ENCODE measurements at places on chromosomes 2 and 18.

GRCh38 chr2:210562502-210563080 is 6.2 kb downstream of the CPS1 start:
- no peak for DNase-seq

- DNase-seq, result no peak
Measured at GRCh38 chr18:30991397-30991796, 51.1 kb downstream of the DSC3 start.

- DNase-seq, result no peak
Measured at GRCh38 chr2:218368150-218368528, 11.5 kb downstream of the CATIP start.

GRCh38 chr18:12251311-12251710 is 2.9 kb upstream of the CIDEA start:
- no peak for DNase-seq

GRCh38 chr2:181563101-181563692 is 93.7 kb downstream of the CERKL start:
- no peak for DNase-seq

DNA sequence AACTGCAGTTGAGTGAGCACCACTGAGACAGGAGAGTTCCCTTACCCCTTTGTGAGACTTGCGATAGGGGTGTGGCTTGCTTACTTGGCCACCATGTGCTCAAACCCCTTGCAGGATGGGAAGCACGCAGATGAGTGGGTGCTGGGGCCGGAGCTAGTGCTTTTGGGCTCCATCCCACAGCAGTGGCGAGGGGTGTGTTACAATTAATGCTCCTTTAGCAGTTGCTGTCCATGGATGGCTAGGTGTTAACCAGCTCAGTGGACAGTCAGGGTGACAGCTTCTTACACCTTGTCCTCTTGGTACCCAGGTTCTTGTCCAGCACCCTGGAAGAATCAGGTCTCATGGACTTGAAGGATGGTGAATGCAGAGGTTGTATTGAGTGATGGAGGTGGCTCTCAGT is 103.9 kb downstream of the SH3RF3 start:
- no peak for DNase-seq

DNA sequence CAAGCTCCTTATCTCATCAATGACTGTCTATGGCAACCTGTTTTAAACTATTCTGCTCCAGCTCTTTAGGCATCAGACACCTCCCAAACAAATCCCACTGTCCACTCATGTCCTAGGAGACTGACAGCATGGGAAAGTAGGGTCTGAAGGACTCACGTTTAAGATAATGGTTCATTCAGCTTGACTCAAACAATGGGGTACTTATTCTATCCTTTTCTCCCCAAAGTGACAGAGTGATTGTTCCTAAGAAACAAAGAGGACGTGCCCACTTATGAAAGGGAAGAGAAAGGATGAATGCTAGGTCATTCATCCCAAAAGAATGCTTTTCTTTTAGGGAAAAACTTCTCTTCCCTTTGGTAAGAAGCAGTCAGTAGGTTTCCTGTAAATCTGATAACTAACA is 41.9 kb downstream of the ALK start:
- DNase-seq, result no peak

GRCh38 chr2:239341146-239341732 is 59.6 kb downstream of the HDAC4 start:
- DNase-seq, result no peak

DNA sequence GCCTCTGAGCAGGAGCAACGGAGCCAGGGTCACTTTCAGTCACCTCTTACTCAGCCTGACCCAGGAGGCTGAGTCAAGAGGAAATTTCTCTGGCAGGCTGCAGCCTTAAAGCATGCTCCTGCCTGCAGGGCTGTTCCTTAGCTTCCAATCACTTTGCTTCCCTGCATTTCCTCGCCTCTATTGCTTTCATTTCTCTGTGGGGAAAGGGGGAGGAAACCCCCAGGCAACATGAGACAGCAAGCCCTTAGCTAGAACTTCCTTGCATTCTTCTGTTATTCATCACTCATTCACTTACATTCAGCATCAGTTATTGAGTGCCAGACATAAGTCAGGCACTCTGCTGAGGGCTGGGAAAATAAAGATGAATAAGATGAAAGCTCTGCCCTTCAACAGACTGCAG is 13.0 kb downstream of the XDH start:
- no peak for DNase-seq

DNA sequence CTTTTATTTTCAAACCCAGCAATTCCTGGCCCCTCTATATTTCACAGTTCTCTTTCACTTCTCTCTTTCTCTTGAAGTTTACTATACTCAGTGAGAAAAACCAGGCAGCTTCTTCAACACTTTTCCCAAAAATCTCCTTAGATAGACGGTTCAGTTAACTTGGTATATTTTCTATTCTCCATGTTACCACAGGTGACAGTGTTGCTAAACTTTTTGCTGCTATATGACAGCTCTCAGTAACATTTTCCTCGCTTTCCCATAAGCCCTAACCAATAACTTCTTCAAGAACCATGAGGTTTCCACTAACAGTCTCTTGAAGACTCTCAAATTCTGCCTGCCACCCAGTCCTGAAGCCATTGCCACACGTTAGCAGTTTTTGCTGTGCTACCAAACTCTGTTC is 45.8 kb downstream of the CYBRD1 start:
- no peak for DNase-seq

- no peak for DNase-seq
Measured at GRCh38 chr2:117686699-117687098, 127.8 kb upstream of the DDX18 start.

DNA sequence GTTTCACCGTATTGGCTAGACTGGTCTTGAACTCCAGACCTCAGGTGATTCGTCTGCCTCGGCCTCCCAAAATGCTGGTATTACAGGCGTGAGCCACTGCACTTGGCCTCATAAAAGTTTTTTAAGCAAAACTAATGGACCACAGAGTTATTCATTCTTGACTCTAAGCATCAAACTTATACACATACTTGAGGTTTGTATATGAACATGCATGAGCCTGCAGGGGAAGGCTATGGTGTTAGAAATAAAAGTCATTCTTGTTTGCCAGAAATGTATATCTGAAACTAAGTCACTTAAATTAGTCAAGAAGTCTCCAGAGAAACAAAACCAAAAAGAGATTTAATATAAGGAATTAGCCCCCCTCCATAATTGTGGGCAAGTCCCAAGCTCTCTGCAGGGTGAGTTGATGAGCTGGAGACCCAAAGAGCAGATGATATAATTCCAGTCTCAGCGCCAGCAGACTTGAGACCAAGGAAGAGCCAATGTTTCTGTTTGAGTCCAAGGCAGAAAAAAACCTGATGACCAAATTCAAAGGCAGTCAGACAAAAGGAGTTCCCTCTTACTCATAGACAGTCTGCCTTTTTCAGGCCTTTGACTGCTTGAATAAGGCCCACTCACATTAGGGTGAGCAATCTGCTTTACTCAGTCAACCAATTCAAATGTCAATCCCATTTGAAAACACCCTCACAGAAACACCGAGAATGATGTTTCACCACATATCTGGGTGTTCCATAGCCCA is 69.0 kb upstream of the DSG1 start:
- DNase-seq, result no peak

DNA sequence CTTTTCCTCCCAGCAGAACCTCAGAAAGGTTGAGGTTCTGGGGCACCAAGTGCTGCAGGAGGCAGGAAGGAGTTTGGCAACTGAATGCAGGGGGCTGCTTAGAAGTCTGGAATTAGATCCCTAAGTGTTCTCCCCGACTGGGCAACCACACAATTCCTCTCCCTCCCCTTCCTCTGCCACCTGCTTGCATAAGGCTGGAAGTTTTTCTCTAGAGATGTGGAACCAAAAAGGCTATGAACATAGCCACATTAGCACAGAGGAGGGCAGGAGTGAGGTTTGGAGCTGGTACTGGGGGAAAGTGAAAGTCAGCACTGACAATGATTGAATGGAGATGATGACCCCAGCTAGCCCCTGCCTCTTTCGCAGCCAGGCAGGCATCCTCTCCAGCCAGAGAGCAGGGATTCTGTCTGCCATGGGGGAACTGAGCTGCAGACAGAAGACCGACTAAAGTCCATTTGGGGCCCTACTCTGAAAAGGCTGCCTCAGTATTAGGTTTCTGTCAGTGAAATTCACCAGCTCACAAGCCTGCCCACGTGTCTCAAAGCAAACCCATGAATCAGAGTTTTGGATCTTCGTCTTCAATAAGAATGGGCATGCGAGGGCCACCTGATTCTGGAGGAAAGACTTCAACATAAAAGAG is 87.9 kb upstream of the ITGA6 start:
- no peak for DNase-seq

DNA sequence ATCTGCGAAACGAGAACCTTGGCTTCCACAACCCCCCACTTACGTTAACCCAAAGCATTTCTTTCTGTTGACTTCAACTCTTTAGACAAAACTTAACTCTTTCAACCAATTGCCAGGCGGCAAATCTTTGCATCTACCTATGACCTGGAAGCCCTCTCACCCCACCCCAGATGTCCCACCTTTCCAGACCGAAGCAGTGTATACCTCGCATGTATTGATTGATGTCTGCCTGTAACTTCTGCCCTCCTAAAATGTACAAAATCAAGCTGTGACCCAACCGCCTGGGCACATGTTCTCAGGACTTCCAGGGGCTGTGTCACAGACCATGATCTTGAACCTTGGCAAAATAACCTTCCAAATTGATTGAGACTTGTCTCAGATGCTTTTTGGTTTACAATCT is 12.3 kb downstream of the AQP12B start:
- DNase-seq, result no peak

DNA sequence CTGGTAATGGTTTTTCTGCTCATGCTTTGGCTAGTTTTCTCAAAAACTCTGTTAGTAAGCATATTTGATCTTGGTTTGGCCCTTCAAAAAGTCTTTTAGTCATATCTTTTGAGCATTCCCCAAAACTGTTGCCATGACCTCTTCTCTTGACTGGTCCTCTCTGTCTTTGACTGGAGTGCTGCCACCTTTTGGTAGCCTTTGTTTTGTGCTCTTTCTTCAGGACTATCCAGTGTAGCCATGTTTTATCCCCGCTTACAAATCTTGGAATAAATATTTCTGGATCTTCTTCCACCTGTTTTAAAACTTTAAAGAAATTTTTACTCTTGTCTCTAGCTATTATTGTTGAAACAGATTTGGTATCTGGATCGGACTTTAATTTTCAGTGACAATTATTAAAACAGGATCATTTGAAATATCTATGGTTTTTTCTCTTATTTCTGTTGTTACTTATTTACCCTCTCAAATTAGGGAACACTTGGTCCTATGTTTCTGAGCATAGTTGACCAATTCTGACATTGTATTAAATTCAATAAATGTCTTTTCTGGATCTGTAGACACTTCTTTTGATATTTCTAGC is 965 bp upstream of the ELOA2 start:
- no peak for DNase-seq

DNA sequence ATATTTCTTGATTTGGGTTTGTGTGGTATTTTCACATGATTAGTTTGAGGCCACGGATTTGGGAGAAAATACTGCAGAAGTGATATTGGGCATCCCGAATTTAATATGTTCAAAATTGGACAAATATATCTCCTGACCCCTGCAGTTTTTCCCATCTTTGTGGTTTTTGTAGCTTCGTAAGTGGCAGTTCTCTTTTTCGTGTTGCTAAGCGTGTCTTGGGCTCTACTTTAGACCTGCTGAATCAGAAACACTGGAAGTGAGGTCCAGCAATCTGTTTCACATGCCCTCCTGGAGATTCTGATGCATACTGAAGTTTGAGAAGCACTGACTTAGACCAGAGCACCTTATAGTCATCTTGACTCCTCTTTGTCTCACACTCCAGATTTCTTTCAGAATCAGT is 98.3 kb downstream of the EPB41L5 start:
- no peak for DNase-seq

- DNase-seq, result no peak
Measured at GRCh38 chr2:172403402-172403801, 24.0 kb upstream of the ITGA6 start.
